ENCODE measurements at places on chromosomes 6 and 20.

DNA sequence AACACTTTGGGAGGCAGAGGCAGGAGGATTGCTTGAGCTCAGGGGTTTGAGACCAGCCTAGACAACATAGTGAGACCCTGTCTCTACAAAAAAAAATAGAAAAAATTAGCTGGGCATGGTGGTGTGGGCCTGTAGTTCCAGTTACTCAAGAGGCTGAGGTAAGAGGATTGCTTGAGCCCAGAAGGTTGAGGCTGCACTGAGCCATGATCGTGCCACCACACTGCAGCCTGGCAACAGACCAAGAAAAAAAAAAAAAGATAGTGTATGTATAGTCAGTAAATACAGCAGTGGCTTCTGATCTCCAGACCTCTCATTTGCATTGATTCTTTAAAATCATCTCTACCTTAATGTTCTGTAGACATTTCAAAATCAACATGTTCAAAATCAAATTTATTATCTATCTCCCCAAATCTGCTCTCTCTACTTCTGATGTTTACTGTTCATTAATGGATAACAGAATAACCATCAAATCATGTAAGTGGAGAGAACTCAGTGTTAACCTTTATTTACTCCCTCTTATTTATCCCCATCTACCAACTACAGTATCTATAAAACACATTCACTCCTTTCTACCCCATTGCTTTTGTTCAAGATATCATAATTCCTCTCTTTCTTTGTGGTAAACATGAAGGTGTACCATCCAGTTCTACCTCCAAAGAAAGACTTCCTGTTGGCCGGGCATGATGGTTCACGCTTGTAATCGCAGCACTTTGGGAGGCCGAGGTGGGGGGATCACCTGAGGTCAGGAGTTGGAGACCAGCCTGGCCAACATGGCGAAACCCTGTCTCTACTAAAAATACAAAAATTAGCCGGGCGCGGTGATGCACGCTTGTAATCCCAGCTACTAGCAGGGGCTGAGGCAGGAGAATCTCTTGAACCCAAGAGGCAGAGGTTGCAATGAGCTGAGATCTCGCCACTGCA is 7.7 kb downstream of the PROCR start:
- DNase-seq: no peak

GRCh38 chr6:6781172-6781872 is 192.8 kb downstream of the LY86 start:
- DNase-seq: no peak

DNA sequence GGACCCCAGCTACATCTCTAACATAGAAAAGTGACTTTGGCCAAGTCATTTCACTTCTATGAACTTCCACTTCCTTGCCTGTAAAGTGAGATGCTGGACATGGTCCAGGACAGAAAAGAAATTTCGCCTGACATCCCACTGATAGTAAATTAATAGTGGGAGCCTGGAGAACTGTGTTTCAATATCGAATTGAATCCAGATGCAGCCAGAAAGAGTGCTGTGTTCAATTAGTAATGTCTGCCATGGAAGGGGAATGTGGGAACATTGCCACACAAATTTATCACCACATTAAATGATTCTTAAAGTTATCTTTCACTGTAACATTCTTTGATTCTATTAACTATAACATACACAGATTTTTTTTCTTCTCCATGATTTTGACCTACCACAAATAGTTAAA is 255.0 kb downstream of the HACE1 start:
- DNase-seq: no peak

GRCh38 chr6:124955108-124955856 is 7.0 kb upstream of the RNF217 start:
- DNase-seq: no peak

- DNase-seq: no peak
Observed at GRCh38 chr6:90719321-90720195, 132.7 kb upstream of the MAP3K7 start.

- no peak for DNase-seq
Observed at GRCh38 chr6:7150381-7151064, 42.8 kb downstream of the RREB1 start.

DNA sequence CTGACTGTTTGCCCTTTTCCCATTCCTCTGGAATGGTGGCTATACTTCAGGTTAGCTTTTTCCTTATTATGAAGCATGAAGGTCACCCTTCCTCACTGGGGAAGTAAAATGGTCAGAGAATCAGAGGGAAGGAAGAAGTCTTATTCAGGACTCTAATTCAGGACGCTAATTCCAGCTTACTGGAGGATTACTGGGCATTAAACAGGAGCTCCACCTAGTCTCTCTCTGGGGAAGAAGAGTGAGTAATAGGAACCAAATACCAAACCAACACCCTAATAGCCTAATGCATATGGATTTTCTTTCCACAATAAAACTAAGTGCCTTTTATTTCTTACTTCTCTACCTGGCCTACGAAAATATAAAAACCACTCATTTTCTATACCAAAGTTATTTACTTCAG is 10.1 kb downstream of the CRISP1 start:
- no peak for DNase-seq

GRCh38 chr6:134984821-134985220 is 34.9 kb upstream of the ALDH8A1 start:
- DNase-seq: no peak

DNA sequence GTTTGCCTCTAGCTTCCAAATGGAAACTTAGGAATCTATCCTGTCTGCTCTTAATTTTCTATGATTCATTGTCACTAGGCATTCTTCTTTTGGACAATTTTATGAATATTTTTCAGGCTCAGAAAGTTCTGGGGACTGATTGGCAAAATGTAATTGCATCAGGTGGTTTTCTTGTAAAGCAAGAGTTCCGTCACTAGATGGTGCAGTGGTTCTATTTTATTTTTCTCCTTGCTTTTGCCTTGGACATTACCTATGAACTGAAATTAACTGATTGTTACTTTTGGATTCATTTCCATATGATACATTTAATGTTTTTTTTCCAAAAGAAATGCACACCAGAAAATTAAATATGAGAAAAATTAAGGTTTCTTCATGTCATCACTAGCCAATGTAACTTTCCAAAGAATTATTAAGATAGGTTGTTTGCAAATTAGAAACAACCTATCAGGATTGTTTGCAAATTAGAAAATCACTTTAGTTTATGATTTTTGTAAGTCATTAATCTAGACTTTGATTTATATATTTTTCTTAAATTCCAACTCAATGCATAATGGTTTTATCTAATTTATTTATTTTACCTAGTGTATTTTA is 48.0 kb downstream of the TMEM170B start:
- DNase-seq: no peak

DNA sequence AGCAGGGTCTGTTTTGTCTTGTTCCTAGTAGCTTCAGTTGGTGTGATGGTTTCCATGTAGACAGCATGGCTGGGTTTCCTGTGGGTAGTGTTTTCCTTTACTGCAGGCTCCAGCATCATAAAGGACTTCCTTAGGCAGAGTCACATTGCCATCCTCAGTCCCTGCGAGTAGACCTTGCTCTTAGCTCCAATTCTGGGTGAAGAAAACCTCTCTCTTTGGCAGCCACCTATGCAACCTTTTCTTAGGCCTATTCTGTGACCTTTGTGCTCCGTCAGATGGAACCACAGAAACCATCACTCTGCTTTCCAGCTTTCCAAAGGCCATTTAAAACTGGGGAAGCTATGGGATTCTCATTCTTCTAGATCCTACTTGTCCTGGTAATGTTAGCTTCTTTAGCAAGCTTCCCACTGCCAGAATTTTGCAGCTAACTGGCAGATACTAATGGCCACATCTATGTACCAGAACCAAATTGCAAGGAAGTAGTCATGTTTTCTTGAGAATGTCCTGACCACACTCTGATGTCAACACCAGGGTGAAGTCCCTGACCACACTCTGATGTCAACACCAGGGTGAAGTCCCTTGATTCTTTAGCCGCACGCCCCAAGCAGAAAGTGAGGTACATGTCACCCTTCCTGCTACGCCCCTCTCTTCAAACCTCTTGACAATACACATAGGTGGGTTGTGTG is 646.6 kb upstream of the HS3ST5 start:
- no peak for DNase-seq

DNA sequence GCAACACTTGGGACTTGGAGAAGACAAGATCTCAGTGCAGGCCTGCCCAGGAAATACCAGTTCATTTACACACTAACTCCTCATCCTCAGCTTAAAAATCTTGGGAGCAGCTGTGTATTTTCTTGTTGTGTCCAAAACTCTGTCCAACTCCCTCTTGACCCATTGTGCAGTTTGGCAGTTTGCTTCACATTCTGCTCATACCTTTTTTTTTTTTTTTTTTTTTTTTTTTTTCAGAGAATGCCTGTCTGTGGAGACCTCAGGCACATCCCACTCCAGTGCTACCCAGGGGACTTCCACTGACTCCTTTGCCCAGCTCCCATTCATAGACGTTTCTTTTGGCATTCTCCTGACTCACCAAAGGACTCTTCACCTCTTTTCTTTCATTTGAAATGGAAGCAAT is 265.8 kb upstream of the TCF21 start:
- no peak for DNase-seq

GRCh38 chr6:39280247-39280731 is 33.9 kb downstream of the KCNK17 start:
- DNase-seq: no peak

- DNase-seq: no peak
Observed at GRCh38 chr6:56193846-56194245, 53.5 kb downstream of the COL21A1 start.

GRCh38 chr6:147262946-147263345 is 58.7 kb downstream of the STXBP5 start:
- no peak for DNase-seq

DNA sequence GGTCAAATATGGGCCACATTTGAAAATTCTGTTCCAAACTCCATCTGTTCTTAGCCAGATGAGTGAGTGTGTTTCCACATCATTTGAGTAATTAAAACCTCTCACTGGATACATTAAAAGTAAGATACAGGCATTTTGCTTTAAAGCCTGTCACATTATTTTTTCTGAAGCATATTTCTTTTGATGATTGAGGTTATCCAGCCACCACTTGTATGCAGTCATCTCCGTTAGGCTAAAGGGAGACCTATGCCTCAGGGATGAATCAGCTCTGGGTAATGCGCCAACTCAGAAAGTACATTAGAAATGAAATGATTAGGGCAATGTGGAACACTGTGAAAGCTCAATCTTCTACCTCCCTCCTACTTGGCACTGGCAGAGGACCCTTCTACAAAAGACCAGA is 90.7 kb downstream of the SNAP25 start:
- no peak for DNase-seq

- DNase-seq: peak; percentile 9
Observed at GRCh38 chr6:5135788-5136376, 50.7 kb downstream of the PPP1R3G start.

GRCh38 chr6:134447883-134448387 is 130.0 kb upstream of the SGK1 start:
- DNase-seq: no peak

Data from activated CD8-positive, alpha-beta memory T cell treated with anti-CD3 and anti-CD28 coated beads for 1 hour (primary cell).